ENCODE measurements at places on chromosomes 2 and 18.

GRCh38 chr18:22591222-22591621 is 173.5 kb upstream of the CTAGE1 start:
- no peak for DNase-seq

DNA sequence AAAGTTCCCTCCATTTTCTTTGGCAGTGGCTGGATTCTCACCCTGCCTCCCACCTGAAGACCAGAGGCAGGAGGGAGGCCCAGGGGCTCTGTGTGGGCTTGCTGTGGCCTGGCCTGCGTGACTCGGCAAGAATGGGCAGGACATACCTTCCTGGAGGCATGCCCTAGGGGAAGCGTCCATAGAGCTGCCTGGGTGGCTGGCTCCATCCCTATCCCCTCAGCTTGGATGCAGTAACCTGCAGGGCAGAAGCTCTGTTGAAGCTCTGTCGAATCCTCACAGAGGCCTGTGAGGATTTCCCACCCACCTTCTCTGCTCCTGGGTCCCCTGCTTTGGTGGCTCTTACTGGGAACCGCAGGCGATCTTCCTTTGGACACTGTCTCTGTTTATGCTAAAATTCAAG is 1.3 kb upstream of the PRSS56 start:
- no peak for DNase-seq

GRCh38 chr2:184646177-184646576 is 47.8 kb downstream of the ZNF804A start:
- DNase-seq: peak; percentile 41

- peak; percentile 31 for DNase-seq
Observed at GRCh38 chr2:218802386-218802994, 20.5 kb downstream of the CYP27A1 start.

GRCh38 chr2:62217970-62218369 is 22.1 kb downstream of the B3GNT2 start:
- no peak for DNase-seq
